ENCODE measurements at places on chromosomes 2 and 18.
A peak's percentile ranks its signal among the peaks of the same experiment; 100 is the strongest.

DNA sequence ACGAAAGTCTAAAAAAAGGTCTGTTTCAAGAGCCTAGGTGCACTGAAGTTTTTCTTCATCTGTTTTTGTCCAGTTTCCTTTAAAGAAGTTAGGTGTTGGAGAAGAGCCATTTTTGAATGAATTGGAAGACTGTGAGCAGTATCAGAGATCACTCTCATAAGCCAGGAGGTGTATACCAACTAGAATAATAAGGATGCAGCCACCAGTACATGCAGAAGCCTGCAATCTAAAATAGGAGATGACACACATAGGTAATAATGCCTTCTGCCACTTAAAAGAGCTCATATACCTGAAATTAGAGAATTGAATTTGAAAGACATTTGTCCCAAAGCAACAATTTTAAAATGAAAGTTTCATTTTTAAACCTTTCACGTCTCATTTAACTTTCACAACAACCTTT, 81.7 kb downstream of the RBMS1 start:
- DNase-seq = no peak

- DNase-seq = no peak
Measured at GRCh38 chr2:18176679-18177215, 298.3 kb downstream of the KCNS3 start.

DNA sequence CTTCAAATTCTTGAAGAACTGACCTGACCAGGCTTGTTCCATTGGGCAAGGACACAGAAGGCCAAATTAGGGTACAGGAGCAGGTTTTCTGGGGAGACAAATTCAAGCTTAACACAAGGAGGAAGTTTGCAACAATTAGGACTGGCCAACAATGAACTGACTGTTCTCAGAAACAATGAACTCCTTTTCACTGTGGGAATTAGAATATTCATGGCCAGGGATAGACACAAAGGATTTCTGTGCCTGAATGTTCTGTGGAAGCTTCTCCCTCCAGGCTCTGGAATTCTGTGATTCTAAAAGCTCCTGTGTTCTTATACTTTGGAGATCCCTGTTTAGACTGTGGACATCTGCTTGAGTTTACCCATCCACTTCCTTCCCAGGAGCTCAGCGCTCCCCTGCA, 15.2 kb downstream of the SMYD1 start:
- DNase-seq = no peak

DNA sequence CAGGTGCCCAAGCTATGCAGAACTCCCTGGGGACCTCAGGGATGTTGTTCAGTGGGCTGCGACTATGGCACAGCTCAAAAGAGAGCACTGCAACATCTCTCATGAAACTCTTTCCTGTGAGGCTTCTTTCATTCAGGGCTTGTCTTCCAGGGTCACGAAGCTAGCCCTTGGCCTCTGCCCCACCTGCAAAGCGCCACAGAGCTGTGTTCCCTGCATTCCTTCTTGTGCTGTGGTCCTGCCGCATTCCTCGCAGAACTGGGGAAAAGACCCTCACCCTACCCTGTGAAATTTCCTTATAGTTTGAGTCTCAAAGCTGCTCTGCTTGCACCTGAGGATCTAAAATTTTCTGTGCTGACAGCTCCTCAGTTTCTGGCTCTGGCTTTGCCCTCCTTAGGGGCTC, 26.3 kb upstream of the ITGB6 start:
- no peak for DNase-seq

DNA sequence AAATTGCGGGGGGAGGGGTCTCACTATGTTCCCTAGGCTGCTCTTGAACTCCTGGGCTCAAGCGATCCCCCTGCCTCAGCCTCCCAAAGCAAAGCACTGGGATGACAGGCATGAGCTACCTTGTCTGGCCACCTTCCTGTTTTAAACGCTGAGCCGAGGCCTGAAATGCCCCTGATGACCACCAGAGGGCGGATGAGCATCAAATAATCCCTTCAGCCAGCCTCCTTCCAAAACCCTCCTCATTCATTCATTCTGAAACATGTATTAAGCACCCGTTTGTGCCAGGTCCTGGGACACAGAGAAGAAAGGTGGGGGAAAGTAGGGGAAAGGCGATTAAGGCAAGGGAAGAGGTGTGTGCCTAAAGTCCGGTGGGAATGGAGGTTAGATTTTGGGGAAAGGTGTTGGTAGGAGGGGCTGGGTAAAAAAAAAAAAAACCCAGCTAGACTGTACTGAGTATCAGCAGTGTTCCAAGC, 30.7 kb upstream of the PTMA start:
- peak; percentile 84 for DNase-seq

DNA sequence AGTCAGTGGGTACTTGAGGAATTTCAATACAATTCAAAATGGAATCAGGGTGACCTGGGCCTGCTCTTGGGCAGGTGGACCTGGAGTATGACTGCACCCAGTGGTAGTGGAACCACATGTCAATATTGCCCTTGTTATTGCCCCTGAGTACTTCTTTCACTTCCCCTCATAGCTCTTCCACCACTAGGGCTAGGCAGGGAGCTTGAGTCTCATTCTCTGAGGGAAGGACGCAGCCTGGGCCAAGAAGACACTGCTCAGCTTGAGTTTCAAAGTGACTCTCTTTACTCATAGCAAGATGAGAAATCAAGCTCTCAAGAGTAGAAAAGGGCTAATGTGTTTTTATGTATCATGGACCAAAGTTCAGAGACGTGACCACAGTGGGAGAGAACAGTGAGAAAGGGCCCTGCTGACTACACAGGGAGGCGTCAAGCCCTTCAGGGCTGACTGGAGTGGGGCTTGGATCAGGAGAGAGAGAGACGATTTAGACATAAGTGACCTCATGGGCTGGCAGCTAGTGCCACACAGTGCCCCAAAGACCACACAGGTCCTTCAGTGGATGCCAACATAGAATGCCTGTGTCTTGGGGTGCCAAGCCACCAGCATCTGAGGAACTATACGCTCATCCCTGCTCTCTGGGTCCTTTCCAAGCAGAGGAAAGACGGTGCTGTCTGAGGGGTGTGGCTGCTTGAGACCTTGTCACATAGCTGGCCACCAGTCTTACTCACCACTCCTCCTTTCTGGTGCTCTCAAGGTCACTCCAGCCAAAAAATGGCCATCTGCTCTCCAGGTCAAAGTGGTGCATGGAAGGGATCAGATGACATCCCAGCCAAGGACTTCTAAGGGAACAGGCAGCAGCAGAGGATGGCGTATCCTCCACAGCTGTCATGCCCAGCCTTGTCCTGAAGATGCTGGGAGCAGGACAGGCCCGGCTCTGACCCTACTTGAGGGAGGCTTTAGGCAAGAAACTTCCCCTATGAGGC, 13.0 kb downstream of the PTMA start:
- no peak for DNase-seq

- DNase-seq = no peak
Measured at GRCh38 chr2:226376516-226377180, 423.0 kb downstream of the IRS1 start.

- DNase-seq = no peak
Measured at GRCh38 chr18:23903971-23904370, 110.6 kb upstream of the TTC39C start.

- DNase-seq = peak; percentile 94
Measured at GRCh38 chr2:8679827-8680731, 1.8 kb upstream of the ID2 start.

- no peak for DNase-seq
Measured at GRCh38 chr2:98634406-98635092, 26.2 kb downstream of the UNC50 start.

DNA sequence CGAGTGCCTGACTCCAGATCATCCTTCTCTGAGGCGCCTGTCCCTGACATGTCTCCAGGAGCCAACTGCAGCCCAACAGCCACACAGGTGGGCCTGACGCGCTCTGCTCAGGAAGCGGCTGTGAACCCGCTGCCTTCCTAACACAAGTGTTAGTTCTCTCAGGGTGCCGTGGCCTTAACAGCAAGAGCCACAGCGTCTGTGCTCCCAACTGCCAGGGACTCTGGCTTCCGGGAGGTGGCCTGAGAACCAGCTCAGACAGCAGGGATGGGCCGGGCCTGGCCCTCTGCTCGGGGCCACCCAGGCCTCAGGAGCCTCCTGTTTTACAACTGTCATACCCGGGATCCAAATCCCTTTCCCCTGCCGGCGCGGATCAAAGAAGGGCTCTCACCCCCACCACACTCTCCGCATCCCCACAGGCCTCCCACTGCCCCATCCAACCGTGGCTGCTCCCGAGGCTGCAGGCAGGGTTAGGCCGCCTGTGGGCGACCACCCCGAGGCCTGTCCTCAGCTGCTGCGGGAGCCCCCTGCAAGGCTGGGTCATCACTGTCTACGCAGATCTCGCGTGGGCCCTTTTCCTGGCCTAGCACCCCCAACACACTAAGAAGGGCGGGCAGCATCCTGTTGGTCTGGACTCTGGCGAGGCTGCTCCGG, 114.2 kb upstream of the ZNF236 start:
- no peak for DNase-seq

- no peak for DNase-seq
Measured at GRCh38 chr2:12176623-12177454, 430.4 kb downstream of the LPIN1 start.

- DNase-seq = no peak
Measured at GRCh38 chr18:27608742-27609141, 423.6 kb upstream of the CHST9 start.

DNA sequence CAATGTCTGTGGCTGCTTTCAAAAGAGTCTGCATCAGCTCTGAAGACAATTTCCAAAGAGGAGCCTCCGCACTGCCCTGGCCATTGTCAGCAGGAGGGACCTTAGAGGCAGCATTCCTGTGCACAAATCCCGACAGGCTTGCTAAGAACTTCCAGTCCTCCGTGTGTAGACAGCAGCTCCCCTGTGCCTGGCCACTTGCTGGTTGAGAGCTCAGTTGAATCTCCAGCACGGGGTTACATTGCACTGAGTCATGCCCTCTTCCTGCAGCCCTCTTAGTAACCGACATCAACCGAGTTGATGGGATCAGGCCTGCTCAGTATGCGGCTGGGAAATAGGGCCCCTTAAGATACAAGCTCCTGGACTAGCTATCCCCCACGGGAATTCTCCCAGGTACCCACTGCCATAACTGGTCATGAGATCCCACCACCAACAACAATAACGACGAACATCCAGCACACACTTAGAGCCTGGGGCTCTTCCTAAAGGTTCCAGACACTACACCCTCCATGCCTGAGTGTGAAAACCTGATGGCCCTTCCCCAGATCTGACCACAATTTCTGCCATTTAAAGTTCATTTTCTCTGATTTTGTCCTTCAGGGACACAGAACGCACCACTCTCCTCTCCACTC, 12.0 kb downstream of the ATP6V1B1 start:
- DNase-seq = peak; percentile 9

DNA sequence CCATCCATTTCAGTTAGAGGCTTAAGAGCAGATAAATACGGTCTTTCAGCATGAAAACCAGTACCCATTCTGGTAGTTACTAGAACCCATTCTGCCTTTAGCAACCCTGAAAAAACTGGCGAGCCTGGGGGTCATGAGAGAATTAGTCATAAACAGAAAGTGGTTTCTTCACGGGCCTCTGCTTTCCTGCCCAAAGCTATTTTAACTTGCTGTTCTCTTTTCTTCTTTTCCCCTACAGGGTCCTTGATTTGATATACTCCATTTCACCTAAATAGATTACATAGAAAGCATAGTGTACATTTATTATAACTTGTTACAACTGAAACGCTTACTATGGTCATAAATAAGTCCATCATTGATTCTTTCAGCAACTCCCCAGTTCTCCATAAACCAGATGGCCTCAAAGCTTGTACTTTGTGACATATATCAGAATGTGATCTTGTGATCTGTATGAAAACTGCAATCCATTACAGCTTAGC, 48.3 kb downstream of the WDFY1 start:
- peak; percentile 24 for DNase-seq

DNA sequence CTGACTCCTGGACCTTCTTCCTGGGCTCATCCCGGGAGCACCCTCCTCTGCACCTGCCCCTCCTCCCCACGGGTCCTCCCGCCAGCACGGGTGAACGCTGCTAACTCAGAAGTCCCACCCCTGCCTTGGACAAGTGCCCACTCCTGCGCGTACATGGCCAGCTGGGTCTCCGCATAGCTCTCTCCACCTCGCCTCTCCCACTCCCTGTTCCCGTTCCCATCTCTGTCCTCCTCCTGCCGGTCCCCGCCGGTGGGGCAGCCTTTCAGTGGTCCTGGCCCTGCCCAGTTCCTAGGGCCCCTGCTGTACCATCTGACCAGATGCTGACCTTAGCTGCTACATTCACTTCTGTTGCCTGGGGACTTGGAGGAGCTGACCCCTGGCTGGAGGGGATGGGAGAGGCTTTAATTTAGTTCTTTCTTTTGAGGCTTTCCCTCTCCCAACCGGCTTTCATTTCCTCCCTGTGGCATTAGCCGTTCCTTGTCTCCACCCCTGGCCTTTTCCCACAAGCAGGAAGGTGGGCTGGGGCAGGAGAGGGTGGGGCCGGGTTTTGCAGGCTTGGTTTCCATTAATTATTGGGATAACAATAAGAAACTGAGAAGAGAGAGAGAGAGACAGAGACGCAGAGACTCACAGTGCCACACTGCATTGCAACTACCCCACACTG, 136.1 kb downstream of the SH3BP4 start:
- no peak for DNase-seq

DNA sequence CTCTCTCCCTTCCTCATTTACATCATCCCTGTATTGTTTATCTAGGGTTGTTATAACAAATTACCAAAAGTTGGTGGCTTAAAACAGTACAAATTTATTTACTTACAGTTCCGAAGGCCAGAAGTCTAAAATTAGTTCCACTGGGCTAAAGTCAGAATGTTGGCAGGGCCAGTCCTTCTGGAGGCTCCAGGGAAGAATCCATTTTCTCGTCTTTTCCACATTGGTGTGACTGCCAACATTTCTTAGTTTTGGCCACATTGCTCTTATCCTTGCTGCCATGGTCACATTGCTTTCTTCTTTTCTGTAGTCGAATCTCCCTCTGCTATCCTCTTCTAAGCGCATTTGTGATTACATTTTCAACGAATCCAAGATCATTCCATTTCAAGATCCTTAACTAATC, 34.7 kb downstream of the ICOS start:
- no peak for DNase-seq

DNA sequence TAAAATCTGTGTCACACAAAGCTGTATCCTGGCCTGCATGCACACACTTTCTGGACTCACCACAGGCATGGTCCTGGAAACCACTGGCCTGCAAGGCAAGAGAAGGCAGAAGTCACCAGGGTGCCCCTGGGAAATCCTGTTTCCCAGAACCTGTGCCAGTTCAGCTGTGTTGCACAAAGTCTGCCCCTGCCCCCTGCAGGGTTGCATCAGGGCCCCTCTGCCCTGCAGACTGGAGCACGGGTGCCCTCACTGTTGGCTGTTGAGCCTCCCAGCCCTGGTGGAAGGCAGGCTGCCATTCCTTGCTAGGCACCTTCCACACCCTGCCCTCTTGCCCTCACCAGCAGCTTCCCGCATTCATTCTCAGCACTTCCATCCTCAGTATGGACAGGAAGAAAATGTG, 18.0 kb upstream of the TUBB6 start:
- DNase-seq = no peak

- DNase-seq = no peak
Measured at GRCh38 chr2:233476063-233476410, 90.5 kb downstream of the USP40 start.
